ENCODE measurements at places on chromosomes 2 and 18. TPM values are rescaled to one million over a fixed set of nuclear protein-coding genes. Genes with fewer than 3 reads are reported as not detected.

DNA sequence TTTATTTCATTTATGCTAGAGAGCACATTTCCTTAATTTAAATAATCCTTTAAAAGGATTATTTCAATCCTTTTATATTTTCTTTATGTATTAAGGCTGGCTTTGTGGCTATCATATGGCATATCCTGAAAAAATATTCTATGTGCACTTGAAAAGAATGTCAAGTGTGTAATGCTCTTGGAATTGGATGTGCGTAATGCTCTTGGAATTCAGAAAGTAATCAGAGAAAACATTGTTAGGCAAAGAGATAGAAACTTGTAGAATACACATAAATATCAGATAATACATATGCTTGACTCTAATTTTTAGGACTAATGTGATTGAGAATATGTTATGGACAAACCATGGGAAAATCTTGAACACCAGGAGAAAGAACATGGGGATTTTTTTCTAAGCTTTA is 197.5 kb upstream of the COL3A1 start:
- DNase-seq, result no peak

The LYPD1 gene
- total RNA-seq, result 8.0 TPM

- DNase-seq, result no peak
Measured at GRCh38 chr2:109270505-109271312, 141.7 kb downstream of the SH3RF3 start.

DNA sequence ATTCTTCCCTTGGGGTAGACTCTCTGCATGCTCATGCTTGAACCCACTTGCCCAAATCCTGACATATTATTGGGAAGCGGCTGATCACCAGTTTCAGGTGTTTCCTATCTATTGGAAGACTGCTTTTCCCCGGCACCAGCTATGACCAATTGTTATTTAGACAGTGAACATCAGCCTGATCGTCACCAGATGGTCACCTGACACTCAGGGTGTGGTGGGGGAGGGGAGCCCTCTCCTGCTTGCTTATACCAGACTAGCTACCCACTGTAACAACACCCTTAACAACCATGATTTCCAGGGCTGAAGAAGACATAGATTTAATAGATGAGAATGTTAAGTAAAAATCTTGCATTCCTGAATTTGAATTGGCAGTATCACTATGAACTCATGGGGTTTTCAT is 44.3 kb downstream of the RBM43 start:
- DNase-seq, result no peak

DNA sequence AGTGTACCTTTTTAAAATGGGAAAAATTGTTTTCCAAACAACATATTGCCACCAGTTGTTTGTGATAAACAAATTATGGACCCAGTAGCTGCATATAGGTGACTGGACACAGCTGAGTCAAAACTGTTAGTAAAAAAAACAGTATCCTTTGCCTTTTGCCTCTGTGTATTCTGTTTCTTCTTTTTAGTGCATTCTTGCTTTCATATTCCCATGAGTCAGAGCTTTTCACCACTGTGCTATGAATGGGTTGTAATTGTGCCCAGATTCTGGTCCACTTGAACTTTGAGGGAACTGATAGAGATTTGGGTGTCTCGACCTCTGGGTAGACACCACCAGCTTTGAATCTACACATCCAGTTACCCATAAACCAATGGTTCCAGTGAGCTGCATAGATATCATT is 1441.9 kb upstream of the ZEB2 start:
- DNase-seq, result no peak
